Cerebellar cortex (tissue), 1 donor: ENCODE measurements at places on chromosomes 4 and X.

- DNase-seq, result no peak
Observed at GRCh38 chr4:105712766-105713165, 4.2 kb downstream of the GSTCD start.

DNA sequence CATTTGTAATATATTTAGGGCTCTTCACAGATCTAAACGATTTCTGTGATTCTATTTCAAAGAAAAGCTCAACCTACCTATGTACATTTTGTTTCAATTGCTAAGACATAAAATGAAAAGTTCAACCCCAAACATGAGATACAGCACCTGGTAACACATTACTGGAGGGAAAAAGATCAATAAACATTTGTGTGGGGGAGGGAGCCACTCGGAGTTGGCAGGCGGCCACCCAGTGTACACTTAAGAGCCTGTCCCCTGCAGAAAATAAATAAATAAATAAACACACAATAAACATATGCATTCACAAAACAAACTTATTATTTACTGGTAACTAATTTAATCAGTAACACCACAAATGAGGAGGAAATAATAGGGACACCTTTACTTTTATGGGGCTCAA is 19.3 kb downstream of the PRSS48 start:
- no peak for DNase-seq

GRCh38 chrX:25015486-25016360 is at the start of gene ARX:
Gene ARX, minus strand, starts transcription at chrX:25015965. Its CDS starts 228 bp downstream, at chrX:25015737.
- peak; percentile 48 for DNase-seq

DNA sequence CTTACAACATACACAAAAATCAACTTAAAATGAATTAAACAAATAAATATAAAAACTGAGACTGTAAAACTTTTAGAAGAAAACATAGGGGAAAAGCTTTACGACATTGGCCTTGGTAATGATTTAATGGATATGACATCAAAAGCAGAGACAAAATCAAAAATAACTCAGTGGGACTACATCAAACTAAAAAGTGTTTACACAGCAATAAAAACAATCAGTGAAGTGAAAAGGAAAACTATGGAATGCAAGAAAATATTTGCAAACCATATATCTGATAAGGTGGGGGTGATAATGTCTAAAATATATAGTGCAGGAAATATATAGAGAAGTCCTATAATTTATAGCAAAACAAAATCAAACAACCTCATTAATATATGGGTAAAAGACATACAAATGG is 364.4 kb upstream of the INTU start:
- DNase-seq, result no peak

- peak; percentile 62 for DNase-seq
Observed at GRCh38 chrX:53695946-53696549, 9.5 kb upstream of the HUWE1 start.

DNA sequence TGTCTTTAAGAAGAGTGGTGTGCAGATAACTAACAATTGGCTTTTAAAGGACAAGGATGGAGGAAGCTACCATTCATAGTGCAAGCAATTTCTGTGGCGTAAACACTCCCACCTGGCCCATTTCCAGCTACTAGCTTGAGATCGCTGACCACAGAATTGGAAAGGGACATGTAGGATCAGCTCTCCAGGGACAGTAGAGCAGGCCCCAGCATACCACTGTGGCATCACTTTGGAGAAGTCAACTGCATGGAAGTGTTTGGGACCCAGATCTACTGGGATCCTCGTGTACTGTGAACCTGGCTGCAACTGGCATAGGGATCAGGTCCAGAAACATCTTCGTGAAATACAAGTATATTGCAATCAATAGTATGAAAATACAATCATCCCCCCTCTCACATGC is 515.0 kb downstream of the INPP4B start:
- DNase-seq, result no peak

GRCh38 chr4:1469607-1470392 is 63.6 kb upstream of the NKX1-1 start:
- DNase-seq, result no peak

GRCh38 chr4:12421364-12421763 is 992.7 kb upstream of the HS3ST1 start:
- DNase-seq, result no peak

DNA sequence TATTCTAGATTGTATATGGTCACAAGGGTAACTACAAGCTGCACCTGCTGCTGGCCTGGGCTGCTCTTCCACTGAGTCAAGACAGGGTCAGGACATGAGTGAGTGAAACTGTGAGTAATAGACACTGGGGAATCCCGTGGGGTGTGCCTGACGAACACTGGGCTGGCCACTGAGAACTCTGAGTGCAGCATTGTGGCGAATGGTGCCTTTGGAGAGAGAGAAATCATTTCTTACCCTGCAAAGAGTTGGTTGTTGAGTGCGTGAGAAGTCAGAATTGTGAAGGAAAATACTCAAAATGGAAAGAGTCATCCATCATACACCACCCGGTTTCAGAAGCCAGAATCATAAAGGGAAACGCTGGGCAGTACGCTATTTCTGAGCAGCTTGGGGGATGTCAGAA is 43.1 kb upstream of the LSM6 start:
- no peak for DNase-seq

DNA sequence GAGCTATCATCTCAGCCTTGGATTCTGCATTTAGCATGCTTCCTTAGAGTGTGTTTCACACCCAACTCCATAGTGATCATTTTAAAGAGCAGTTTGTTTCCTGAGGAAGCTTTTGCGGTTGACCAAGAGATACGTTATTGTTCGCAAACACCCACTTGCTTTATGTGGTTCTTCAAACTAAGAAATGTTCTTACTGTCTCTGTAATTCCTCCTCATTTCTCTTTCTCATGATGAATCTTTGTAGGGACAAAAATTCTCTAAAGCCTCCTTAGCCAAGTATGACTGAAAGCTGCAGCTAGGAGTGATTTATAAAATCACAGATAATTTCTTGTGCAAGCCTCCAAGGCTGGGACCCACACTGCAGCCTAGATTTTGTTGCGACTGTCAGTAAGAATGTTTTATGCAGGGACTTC is 10.0 kb downstream of the TNIP3 start:
- DNase-seq, result no peak

DNA sequence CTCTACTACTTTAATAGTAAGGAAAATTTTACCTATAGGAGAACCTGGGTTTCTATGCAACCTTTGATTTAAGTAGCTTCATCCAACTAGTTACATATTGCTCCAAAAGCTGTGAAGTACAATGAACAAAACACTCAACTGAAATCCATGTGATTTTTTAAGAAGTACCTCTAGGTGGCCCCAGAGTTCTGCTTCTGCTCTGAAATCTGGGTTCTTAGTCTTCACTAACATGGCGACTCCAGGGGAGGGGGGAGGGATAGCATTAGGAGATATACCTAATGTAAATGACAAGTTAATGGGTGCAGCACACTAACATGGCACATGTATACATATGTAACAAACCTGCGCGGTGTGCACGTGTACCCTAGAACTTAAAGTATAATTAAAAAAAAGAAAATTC is 73.4 kb upstream of the MAGEB2 start:
- peak; percentile 2 for DNase-seq

GRCh38 chr4:86564795-86565194 is 29.3 kb upstream of the PTPN13 start:
- no peak for DNase-seq

DNA sequence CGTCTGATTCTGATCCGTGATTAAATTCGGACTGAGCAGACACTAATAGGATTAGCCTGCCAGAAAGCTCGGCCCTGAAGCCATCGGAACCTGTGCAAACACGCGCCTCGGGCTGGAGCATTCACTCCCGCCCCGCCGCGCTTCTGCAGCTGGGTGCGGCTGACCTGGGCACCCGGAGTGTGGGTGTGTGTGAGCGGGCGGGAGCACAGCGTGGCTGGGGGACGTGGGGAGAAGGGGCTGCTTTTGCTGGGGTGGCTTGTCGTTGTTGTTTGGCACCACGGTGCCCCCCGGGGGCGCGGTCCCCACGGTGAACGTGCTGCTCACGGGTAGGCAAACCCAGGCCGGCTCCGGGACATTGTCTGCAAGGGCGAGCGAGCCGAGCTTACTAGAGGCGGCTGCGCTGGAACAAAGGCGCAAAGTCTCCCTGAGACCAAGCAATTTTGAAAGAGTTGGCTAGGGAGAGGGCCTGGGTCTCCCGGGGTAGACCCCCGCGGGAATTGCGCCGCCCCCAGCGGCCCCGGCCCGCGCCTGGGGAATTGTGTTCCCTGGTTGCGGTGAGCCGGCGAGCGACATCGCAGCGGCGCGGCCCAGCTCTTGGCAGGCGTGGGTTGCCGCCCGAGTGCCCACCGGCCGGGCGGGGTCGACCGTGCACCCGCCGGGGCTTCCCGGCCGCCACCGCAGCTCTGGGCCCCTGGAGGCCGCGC is 1.4 kb downstream of the MAMLD1 start:
- peak; percentile 11 for DNase-seq

GRCh38 chr4:7945709-7946380 is 6.2 kb upstream of the AFAP1 start:
- no peak for DNase-seq

DNA sequence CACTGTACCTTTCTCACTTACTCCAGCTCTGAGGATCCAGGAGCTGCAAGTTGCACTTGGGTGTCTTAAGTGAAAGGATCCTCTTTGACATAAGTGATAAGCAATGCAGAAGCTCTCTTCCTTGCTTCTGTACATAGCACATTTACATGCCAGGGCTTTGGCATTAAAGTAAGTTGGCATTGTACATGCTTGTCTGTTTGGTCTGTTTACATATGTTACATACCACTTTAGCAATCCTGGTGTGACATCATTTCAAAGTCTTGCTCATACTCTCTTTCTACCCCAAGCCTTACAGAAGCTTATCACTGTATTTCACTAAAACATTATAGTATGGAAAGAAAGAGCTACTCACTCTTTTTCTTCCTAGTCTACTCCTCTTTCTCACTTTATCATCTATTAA is 2548.3 kb downstream of the ARAP2 start:
- DNase-seq, result no peak

DNA sequence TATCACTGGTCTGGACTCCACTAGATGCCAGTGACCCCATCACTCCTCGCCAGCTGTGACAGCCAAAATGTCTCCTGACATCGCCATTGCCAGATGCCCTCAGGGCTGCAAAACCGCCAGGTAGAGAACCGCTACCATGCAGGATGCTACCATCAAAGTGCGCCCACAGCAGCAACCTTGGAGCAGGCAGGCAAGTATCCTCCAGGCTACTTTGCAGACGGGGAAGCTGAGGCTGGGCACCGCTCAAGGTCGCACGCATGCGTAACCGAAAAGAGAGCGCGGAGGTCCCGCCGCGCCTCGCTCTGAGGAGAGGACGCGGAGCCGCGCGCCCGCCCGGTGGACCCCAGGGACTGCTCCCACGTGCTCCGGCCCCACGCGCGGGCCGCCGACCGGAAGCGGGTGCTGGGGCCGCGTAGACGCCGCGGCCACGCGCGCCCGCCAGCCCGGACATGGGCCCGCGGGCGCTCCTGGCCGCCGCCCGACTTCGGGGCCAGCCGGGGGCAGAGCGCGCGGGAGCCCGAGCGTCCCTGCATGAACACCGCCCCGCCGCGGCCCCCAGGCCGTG is at the start of gene STS:
Gene STS, plus strand, starts transcription at position 300 of the 565 bp plus-strand sequence. CDS start 105,488 bp downstream, outside the sequence.
- peak; percentile 32 for DNase-seq

- DNase-seq, result no peak
Observed at GRCh38 chrX:12330841-12331240, 192.6 kb downstream of the FRMPD4 start.

DNA sequence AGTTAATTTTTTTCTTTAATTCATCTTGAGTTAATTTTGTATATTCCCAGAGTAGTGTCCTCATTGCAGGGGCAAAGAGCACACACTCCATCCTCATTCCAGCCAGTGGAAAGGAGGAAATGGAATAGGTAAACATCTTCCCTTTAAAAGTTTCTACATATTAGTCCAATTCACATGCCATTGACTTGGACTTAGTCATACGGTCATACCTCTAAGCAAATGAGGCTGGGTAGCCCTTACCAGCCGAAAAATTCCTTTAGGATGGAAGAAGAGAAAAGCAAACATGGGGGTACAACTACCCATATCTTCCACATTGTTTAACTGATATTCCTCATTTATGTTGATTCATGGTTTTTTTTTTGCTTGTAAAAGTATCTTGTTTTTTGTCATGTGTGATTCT is 37.4 kb upstream of the NDP start:
- DNase-seq, result no peak

- no peak for DNase-seq
Observed at GRCh38 chrX:97315939-97316338, 432.2 kb downstream of the RPA4 start.

DNA sequence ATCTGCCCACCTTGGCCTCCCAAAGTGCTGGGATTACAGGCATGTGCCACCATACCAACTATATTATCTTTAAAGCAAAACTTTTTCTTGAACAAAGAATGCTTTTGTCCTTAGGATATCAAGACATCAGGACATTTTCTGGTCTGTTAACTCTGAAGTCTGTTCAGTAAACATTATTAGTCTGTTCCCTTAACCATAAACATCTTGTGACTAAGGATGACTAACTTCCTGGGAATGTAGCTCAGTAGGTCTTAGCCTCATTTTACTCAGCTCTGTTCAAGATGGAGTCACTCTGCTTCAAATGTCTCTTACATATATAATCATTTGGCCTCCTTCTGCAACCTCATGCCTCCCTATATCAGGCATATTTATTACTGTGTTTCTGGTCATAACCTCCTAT is 122.9 kb downstream of the UBE2NL start:
- no peak for DNase-seq

DNA sequence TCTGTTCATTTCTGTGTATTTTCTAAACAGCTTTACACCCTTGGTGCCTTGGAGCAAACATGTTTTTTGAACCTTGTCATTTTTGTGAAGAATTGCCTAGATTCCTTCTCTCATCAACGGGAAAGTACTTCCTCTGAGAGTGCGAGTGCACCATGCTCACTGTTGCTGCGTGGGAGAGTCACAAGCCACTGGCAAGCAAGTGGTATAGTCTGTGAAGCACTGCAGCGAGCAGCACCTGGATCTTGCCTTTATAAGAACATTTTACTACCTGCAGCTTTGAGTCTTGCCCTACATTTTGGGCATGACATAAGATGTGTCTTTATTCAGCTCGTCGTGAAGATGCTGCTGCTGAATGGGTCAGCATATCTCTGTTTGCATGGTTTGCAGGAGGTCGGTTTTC is 44.9 kb downstream of the HADH start:
- no peak for DNase-seq

DNA sequence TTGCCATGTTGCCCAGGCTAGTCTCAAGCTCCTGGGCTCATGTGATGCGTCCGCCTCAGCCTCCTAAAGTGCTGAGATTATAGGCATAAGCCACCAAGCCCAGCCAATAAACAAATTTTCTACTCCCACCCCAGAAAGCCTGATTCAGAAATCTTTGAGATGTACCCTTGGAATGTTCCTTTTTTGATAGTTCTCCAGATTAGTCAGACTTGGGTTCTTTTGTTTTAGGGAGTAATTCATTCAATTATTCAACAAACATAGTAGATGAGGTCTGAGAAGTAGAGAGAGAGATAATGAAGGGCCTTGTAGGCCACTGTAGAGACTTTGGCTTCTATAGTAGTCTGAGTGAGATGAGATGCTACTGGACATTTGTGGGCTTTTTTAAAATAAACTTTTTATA is 27.8 kb downstream of the RP2 start:
- no peak for DNase-seq

- DNase-seq, result no peak
Observed at GRCh38 chr4:129345609-129346008, 249.7 kb downstream of the C4orf33 start.

GRCh38 chrX:112527903-112528302 is 151.8 kb downstream of the LHFPL1 start:
- DNase-seq, result no peak
